Omental fat pad (tissue), 4 donors: ENCODE measurements at places on chromosomes 3 and 15. TPM values are rescaled to one million over a fixed set of nuclear protein-coding genes. Genes with fewer than 3 reads are reported as not detected.

Gene DLL4
- 27.6 TPM for total RNA-seq

Gene GBE1
- total RNA-seq = 140 TPM

Gene PLA2G4B
- 1.1 TPM for total RNA-seq

Gene HTD2
- total RNA-seq = 12.6 TPM

Gene LMAN1L
- not detected for total RNA-seq

Gene BLM
- 13.2 TPM for total RNA-seq

Gene MKRN2OS
- total RNA-seq = not detected

Gene SRP14
- 281 TPM for total RNA-seq

Gene ATP13A5
- not detected for total RNA-seq

Gene SH3BP5
- 82.4 TPM for total RNA-seq
